Naive thymus-derived CD4-positive, alpha-beta T cell (primary cell): ENCODE measurements at places on chromosomes 16 and 17. TPM values are rescaled to one million over a fixed set of nuclear protein-coding genes. Genes with fewer than 3 reads are reported as not detected.

The GNG13 gene
- not detected for total RNA-seq

The ODAD4 gene
- total RNA-seq = 0.16 TPM

DNA sequence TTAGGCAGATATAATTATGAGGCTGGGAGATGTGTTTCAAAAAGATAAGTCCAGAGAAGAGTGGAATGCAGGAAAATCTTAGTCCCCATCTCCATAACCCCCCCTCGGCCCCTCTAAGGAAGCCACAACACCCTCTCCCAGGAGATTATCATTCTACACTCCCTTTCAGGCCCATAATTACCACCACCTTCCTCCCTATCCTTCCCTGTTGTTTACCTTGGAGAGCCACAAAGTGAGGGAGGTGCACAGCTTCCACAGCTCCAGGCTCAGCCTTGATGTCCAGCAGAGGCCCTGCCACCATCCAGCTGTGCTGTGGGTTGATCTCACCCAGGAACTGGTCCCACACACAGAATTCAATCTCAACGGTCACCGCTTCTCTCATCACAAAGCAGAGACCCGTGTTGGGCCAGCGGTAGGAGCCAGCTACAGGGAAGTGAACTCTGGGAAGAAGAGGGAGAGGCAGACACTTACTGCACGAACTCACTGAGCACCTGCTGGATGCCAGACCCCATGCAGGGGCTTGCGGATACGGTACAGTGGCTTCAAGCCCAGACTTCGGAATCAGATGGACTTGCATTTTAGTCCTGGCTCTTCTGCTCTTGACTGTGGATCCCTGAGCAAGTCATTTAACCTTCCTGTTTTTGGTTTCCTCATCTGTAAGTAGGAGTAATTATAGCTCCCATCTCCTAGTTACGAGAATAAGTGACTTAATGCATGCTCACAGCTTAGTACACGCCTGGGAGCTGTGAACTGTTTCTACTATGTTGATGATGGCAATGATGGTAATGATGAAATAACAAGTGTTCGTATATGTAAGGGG lies 44.1 kb downstream of the MIS12 start:
- no peaks in the 10 kb centered on the region for H3K4me1 ChIP-seq
- DNase-seq = no peak
- H3K27ac ChIP-seq = no peak overlapping the region

DNA sequence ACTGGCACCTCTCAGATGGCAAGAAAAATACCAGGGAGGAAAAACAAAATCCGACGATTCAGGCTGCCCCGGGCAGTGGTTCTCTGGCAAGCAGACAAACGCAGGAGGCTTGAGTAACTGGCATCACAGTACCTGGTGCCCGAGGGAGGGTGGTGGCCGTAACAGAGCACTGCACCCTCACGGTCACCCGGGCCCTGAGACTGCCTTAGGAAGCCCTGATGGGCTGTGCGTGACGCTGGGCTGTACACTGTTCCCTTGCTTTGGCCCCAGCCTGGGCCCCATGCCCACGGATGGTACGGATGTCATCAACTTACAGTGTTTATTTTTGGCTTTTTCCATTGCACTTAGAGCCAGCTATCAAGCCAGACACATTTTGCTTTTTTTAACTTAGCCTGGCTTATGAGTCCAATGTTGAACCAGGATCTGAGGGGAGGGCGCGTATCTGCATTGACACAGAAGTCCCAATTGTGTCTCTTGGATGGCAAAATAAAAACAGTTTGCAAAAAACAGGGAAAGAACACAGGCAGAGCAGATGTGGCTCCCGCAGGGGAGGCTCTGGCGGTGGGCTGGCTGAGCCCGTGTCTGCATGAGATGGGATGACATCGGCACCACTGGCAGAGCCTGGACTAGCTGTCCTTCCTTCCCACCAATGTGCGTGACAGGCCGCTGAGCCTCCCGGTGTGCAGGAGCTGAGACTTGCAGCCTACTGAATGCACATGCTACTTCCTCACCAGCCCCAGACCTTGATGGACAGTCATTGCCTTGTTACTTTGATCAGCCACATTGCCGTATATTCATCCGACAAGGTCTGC lies 287.7 kb downstream of the FOXL1 start:
- H3K27me3 ChIP-seq = no peaks in the 10 kb centered on the region
- H3K4me3 ChIP-seq = no peak overlapping the region
- no peaks in the 10 kb centered on the region for H3K4me1 ChIP-seq
- H3K36me3 ChIP-seq = no peaks in the 10 kb centered on the region

The TSR3 gene
- total RNA-seq = 28.8 TPM

The MYH8 gene
- not detected for total RNA-seq

DNA sequence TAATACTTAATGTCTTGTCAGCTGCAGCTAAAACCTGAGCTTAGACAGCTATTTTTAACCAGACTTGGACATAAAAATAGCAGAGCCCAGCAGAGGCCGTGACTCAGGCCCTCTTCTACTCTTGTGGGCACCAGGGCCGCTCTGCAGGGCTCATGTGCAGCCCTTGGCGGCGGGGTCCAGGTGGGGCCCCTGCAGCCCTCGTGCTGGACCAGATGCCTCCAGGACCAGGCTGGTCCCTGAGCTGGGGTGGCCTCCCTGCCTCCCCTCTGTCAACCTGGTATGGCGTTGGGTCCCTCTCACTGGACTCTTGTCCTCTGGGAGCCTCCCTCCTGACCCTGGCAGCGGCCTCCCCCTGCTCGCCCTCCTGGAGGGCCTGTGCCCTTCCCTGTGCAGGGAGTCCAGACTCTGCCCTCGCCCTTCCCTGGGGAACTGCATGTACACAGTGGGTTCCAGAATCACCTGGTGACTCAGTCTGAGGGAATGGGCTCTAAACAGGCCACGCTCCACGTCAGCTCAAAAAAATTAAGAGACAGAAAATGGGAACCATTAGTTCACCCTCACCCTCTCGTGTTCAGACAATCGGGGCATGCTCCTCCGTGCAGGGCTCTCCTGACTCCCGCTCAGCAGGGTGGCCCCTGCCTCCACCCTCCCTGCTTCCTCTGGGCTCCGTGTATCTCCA lies 9.7 kb downstream of the CDK5R1 start:
- H3K27me3 ChIP-seq = no peaks in the 10 kb centered on the region
- no peaks in the 10 kb centered on the region for H3K36me3 ChIP-seq
- DNase-seq = no peak
- H3K27ac ChIP-seq = no peak overlapping the region
- H3K4me3 ChIP-seq = no peak overlapping the region

DNA sequence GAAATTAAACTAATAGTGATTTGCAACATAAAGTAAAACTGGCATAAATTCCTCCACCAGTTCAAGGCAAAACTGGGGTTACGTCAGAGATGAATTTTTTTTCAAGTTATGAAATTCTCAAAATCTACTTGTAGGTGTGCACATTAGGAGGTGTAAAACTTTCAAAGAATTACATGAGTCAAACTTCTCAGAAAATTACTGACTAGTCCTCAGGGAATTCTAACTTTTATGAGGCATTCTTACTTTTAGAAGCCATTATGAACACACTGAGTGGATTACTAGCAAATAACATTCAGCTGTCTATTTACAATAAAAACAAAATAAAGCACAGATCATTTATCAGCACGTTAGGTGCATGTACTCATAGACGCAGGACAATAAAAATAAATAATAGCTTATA lies 348.7 kb downstream of the CDH11 start:
- no peaks in the 10 kb centered on the region for H3K36me3 ChIP-seq
- DNase-seq = no peak
- no peak overlapping the region for H3K4me3 ChIP-seq
- no peak overlapping the region for H3K27ac ChIP-seq
- H3K4me1 ChIP-seq = no peaks in the 10 kb centered on the region
- H3K27me3 ChIP-seq = no peaks in the 10 kb centered on the region

GRCh38 chr16:51154271-51155171 lies 3.5 kb upstream of the SALL1 start:
- H3K27me3 ChIP-seq = no peaks in the 10 kb centered on the region
- no peak overlapping the region for H3K4me3 ChIP-seq
- no peak for DNase-seq
- no peaks in the 10 kb centered on the region for H3K36me3 ChIP-seq

DNA sequence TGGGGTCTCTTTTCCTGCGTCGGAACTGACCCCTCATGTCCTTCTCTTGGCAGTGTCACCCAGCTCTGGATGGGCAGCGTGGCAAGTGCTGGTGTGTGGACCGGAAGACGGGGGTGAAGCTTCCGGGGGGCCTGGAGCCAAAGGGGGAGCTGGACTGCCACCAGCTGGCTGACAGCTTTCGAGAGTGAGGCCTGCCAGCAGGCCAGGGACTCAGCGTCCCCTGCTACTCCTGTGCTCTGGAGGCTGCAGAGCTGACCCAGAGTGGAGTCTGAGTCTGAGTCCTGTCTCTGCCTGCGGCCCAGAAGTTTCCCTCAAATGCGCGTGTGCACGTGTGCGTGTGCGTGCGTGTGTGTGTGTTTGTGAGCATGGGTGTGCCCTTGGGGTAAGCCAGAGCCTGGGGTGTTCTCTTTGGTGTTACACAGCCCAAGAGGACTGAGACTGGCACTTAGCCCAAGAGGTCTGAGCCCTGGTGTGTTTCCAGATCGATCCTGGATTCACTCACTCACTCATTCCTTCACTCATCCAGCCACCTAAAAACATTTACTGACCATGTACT lies 13.2 kb downstream of the IGFBP4 start:
- no peaks in the 10 kb centered on the region for H3K4me1 ChIP-seq
- H3K4me3 ChIP-seq = no peak overlapping the region
- H3K27ac ChIP-seq = no peak overlapping the region
- H3K27me3 ChIP-seq = no peaks in the 10 kb centered on the region
- no peak for DNase-seq

DNA sequence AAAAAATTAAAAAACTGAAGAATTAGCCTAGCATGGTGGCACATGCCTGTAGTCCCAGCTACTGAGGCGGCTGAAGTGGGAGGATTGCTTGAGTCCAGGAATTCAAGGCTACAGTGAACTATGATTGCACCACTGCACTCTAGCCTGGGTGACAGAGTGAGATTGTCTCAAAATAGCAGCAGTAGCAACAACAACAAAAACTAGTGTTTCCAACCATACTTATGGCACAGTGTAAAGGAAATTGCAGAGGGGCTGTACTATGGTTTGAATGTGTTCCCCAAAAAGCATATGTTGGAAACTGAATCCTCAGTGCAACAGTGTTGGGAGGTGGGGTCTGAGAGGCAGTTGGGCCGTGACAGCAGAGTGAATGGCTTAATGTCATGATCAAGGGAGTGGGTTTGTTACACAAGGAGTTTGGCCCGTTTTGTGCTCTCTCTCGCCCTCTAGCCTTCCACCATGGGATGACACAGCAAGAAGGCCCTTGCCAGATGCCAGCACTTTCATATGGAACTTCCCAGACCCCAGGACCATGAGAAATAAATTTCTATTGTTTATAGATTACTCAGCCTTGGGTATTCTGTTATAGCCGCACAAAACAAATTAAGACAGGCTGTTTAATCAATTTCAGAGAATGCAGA lies 70.0 kb downstream of the PGS1 start:
- H3K27ac ChIP-seq = no peak overlapping the region
- DNase-seq = no peak
- H3K4me3 ChIP-seq = no peak overlapping the region
- no peaks in the 10 kb centered on the region for H3K36me3 ChIP-seq
- H3K4me1 ChIP-seq = no peaks in the 10 kb centered on the region
- H3K27me3 ChIP-seq = no peaks in the 10 kb centered on the region

- H3K36me3 ChIP-seq = peaks cover 23% of the 10 kb centered on the region
- no peaks in the 10 kb centered on the region for H3K27me3 ChIP-seq
- H3K27ac ChIP-seq = peak overlapping the region; percentile 12
- peaks cover 44% of the 10 kb centered on the region for H3K4me1 ChIP-seq
- DNase-seq = no peak
Measured at GRCh38 chr17:8894202-8894671, 26.8 kb upstream of the PIK3R6 start.

GRCh38 chr17:18186627-18186982 lies 3.0 kb downstream of the ALKBH5 start:
- peak overlapping the region; percentile 93 for H3K27ac ChIP-seq
- peaks cover 40% of the 10 kb centered on the region for H3K4me1 ChIP-seq
- peak overlapping the region; percentile 78 for H3K4me3 ChIP-seq
